ENCODE measurements at places on chromosomes 12 and 14.

DNA sequence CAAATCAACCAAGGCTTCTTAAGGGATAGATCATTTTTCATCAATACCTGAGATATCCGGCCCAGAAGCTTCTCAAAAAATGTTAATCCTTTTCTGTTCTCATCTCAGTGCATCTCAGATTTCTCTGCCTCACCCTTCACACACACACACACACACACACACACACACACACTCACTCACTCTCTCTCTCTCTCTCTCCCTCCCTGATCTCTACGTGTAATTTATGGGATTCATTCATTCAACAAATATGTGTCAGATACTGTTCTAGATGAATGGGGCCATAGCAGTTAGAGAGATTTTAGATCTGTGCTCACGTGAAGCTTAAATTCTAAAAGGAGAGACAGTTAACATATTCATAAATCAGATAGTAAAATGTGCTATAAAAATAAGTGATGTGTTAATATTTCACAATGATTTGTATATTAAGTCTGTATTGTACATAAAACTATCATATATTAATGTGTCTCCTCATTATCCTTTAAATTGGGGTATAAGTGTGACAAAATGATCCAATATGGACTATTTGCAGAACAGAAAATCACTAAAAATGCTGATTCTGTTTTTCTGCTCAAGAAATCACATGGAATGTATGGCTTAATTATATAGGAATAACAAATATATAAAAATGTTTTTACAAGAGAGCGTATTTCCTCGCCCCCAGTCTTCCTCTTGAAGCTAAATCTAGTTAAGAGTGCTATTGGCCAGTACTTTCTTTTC lies 7.3 kb upstream of the FRMD6 start:
- no peak for DNase-seq

GRCh38 chr14:89359477-89360222 lies 57.4 kb downstream of the FOXN3 start:
- no peak for DNase-seq

DNA sequence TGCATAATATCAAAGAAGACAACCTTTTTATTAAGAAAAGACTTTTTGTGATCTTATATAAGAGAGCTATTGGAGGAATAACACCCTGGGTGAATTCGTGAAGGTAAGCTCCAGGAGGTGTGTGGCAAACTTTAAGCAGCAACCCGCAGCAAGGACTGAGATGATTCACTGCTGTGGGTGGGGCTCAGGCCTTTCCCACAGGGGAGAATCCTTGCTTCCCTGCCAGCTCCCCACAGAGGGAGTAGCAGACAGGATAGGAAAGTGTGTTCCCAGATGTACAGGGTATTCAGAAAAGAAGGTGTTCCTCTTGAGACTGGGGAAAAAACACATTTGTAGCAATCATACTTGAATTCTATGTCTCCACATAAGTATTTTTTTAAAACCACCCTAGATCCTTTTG lies 9.2 kb downstream of the NDUFA12 start:
- DNase-seq, result no peak

DNA sequence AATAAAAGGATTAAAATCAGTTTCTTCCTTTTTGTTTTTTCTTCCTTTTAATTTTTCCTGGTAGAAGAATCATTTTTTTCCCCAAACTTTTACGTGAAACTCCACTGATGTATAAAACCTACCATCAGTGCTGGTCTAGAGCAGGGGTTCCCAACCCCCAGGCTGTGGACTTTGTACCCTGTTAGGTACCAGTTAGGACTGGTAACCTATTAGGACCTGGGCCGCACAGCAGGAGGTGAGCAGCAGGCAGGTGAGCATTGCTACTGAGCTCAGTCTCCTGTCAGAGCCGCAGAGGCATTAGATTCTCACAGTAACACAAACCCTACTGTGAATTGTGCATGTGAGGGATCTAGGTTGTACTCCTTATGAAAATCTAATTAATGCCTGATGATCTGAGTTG lies 10.1 kb downstream of the SMCO2 start:
- DNase-seq, result no peak
